ENCODE measurements at places on chromosomes 3 and 15.

GRCh38 chr3:183626877-183627594, 8.4 kb upstream of the KLHL24 start:
- no peak for DNase-seq

GRCh38 chr3:66138336-66139313, 82.2 kb upstream of the SLC25A26 start:
- peak; percentile 67 for DNase-seq

GRCh38 chr3:192772240-192772894, 45.0 kb upstream of the FGF12 start:
- DNase-seq, result peak; percentile 6

GRCh38 chr3:129317848-129318247, 39.2 kb downstream of the HMCES start:
- no peak for DNase-seq

DNA sequence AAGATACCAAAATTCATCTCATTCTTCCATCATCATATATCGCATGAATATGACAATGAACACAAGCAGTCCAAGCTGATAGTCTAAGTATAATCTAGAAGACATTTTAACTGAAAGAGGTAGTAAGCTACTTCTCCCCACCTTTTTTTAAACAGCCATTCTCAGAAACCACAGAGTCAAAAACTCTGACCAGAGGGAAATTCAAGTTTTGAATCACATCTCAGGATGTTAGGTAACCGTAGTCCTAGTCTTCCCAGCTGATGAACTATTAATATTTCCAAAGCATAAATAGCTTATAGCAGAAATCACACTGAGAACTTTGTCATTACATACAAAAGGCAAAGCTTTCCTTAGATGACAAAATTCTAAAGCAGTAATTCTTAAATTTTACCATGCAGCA, 25.8 kb downstream of the NPTN start:
- no peak for DNase-seq

GRCh38 chr3:18841422-18842343, 306.6 kb upstream of the KCNH8 start:
- DNase-seq, result peak; percentile 8

DNA sequence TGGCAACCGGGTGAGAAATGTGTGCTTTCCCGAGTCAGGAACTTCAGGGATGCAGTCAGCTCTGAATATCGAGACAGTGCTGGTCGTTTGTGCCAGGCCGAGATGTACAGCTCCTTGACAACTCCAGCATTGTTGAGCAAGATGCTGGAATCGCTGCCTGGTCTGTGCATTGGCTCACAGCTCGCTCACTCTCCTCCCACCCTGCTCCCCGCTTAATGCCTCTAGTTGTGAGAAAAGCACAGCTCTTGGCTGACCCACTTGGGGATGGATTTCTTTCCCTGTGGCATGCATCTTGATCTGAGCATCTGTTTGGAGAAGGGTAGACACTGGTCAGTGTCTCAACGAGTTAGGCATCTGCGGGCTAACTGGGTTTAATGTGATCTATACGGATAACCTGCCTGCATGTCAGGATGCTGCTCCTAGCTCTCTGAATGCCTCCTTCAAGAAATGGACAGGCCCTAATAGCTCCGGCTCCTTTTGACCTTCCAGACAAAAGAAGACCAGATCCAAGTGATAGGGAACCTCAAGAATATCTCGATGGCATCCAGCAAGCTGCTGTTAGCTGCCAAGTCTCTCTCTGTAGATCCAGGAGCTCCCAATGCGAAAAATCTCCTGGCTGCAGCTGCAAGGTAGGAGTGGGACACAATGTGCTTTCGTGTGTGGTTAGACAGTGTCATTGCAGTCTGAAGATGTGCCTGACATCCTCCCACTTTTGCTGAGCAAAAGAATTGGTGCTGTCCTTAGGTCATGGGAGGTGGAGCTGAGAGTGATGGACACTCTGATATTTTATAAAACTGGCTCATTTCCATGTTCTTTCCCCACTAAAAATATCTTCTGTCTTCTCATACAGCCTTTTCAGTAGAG, 302.2 kb upstream of the TPM1 start:
- DNase-seq, result peak; percentile 29

- DNase-seq, result no peak
These were observed 16.8 kb downstream of the UBE3A start for GRCh38 chr15:25422021-25422420.

DNA sequence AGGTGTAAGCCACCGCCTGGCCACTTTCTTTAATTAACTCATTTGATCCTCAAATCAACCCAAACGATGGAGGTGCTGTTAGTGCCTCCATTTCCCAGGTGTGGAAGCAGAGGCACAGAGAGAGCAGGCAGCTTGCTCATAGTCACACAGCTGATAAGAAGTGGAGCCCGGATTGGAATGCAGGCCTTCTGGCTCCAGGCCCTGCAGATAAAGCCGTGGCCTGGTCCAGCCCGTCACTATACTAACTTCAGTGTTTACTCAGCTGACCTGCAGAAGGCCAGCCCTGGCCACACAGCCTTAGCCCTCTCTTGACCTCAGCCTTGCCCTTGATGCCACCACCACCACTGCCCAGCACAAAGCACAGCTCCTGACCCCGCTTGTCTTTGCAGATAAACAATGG, 116.7 kb downstream of the NUP210 start:
- DNase-seq, result no peak

GRCh38 chr3:108283006-108283405, 13.3 kb upstream of the HHLA2 start:
- no peak for DNase-seq

- no peak for DNase-seq
These were observed 193.7 kb downstream of the OTOL1 start for GRCh38 chr3:161690299-161690620.

DNA sequence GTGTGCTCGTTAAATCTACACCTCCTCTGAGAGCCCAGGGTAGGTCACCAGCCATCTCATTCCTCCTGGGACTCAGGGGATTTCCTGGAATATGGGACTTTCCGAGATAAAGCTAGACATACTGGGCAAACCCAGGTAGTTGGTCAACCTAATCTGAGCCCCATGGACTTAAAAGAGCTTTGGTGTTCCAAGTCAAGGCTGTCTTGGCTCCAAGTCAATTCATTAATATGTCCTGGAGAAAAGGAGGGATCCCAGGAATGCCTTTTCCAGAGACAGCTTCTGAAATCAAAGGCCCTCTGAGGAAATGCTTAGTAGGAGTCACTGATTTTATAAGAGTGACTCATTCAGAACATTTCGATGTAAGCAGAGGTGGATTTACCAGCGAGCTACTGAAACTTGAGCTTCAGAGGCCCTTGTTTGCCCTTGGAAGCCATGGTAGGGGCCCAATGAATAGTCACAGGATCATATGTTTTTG, 137.3 kb upstream of the UBE2E1 start:
- DNase-seq, result peak; percentile 92

- DNase-seq, result peak; percentile 80
These were observed 208.4 kb upstream of the NANOGP8 start for GRCh38 chr15:35293353-35294130.

DNA sequence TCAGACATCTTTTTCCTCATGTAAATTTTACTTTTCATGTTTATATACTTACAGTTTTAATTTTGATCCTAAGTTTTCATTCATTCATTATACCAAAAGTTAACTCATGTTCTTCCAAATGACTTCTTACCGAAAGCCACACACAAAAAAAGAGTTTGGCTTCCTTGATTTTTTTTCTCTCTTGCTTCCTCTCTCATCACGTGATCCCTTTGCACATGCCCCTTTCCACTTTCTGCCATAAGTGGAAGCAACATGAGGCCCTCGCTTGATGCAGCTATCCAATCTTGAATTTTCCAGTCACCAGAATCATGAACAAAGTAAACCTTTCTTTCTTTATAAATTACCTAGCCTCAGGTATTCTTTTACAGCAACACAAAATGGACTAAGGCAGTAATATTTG, 93.7 kb downstream of the LEKR1 start:
- no peak for DNase-seq

- DNase-seq, result no peak
These were observed at the start of gene ILDR1 for GRCh38 chr3:122021811-122022401. Gene ILDR1, minus strand, starts transcription at chr3:122022247. Its CDS starts 170 bp downstream, at chr3:122022077.

GRCh38 chr3:30084971-30085403, 521.4 kb upstream of the TGFBR2 start:
- DNase-seq, result no peak

GRCh38 chr3:53885239-53885638, 3.3 kb upstream of the ACTR8 start:
- DNase-seq, result no peak

DNA sequence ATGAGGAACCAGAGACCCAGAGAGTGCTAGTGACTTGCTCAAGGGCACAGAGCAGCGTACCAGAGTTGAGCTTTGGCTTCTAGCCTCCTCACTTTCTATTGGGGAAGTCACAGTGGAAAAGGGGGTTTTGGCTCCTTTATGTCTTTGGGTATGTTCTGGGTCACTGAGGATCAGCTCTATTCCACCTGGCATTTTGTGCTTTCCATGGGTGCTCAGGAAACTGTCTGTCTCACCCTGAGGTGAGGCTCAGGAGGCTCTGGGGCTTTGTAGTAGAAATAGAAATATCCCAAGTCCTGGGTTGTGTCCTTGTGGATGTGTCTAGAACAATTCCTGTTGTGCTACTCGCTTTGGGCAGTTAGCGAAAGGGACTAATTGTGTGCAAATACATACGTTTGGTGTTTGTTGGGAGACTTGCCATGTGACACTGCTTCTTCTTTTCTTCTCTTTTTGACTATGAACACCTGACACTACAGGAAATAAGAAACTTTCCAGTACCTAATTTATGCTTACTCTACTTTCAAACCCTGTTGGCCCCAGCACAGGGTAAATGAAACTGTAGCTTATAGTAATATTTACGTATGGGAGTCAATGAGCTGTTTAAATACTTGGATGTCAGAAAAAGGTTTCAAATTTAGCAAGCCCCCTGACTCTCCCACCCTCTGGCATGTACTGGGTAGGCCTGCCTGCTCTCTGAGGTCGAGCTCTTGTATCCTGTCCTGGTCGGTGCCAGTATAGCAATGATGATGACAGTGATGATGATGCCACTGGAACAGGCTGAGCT, 35.6 kb downstream of the SMAD3 start:
- DNase-seq, result no peak

DNA sequence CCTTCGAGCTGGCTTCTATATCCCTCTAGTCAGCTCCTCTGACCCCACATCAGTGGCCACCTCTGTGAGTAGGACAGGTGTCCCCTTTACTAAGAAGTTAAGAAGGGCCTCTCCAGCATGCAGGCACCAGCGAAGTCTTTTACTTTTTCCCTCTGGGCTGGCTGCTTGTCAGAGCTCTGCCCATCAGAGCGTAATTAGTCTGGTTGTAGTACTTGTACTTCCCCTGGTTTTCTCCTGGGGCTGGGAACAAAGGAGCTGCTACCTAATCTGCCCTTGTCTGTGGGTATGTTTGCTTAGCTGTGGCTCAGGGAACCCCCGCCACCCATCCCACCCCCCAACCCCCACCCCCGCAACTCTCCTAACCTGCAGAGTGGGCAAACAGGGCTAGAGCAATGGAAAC, 27.4 kb upstream of the ALPK3 start:
- no peak for DNase-seq

DNA sequence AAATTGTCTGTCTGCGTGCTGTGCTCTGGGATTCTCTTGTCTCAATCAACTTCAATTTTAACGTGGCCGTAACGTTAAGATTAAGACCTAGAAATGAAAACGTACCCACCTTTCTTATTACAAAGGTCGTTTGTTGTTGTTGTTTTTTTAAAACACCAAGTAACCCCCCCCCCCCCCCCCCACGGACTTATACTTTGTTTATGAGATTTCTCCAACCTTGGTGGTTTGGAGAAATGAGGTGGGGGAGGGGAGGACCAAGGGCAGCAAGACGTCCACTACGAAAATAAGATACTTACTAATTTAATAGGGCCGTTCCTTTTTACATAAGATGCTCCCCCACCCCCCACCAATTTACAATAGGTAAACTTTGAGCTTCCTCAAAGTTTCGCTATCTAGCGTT, 244.4 kb upstream of the TOPAZ1 start:
- no peak for DNase-seq

- peak; percentile 29 for DNase-seq
These were observed 265.6 kb upstream of the UBE2E2 start for GRCh38 chr3:22937536-22937935.

GRCh38 chr3:77898621-77899020, 858.7 kb downstream of the ROBO2 start:
- DNase-seq, result no peak

DNA sequence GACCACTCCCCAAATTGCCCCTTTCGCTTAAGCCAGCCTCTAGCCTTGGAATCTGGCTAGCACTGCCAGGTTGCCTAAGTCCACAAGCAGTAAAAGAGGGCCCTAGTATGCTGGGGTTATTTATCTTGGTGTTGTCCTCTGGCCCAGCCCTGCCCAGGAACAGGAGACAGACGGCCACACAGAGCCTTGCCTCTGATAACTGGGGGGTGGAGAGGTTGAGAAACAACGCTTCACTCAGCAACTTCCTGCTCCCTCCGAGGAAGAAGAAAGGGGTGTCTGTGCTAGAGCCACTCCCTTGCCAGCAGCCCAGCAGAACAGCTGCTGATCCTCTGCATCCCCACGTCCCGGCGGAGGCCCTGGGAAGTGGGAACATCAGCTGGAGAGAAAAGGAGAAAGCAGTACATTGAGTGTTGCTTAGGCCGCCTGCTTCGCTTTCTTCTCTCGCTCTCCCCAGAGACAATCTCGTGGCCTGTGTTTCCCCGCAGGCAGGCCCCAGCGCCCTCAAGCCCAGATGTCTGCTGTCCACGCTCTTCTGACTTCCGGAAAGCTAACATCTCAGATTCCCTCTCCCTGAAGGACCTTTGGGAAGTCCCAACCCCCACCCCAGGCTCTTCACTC, 22.6 kb upstream of the C3orf70 start:
- peak; percentile 55 for DNase-seq

DNA sequence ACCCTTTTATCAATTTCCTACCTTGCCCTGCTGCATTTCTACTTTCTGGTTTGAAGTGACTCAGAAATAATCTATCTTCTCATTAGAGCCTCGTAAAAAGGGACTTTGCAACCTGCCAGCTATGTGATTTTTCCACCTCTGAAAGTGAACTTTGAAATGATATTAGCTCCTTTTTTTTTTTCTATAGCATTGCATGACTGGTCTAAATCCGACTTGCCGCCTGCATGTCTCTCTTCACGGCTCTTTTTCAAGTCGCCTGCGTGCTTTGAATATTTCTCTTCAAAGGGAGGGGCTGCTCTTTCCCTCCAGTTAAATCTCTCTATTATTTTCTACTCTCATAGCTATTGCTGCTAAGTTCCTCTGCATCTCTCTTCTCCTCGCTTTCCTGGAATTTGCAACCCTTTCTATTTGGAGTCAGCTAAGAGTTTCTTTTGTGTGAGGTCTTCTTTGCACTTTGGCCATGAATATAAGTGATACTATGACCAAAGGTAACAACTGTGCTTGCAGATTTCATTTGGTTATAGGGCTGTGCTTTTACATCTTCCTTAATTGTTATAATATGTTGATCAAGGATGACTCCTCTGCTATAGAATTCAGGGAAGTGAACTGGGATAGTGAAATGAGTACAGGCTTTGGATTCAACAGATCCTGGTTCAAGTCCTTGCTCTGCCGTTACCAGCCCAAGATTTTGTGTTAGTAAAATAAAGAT, 541.1 kb downstream of the AGBL1 start:
- peak; percentile 36 for DNase-seq

GRCh38 chr15:88989578-88989977, 76.4 kb upstream of the MFGE8 start:
- DNase-seq, result peak; percentile 95

- peak; percentile 64 for DNase-seq
These were observed 47.1 kb upstream of the CADPS start for GRCh38 chr3:62922326-62922725.

Measured in fibroblast of skin of abdomen (primary cell).